ENCODE measurements at places on chromosomes 1 and 21.

- no peak for DNase-seq
These were observed 38.9 kb downstream of the CCDC18 start for GRCh38 chr1:93219443-93219842.

GRCh38 chr1:42420911-42421585 lies 34.8 kb downstream of the ZMYND12 start:
- no peak for DNase-seq

- no peak for DNase-seq
These were observed 31.8 kb downstream of the SDCCAG8 start for GRCh38 chr1:243287652-243288051.

- no peak for DNase-seq
These were observed 935 bp upstream of the COG2 start for GRCh38 chr1:230641346-230641745.

DNA sequence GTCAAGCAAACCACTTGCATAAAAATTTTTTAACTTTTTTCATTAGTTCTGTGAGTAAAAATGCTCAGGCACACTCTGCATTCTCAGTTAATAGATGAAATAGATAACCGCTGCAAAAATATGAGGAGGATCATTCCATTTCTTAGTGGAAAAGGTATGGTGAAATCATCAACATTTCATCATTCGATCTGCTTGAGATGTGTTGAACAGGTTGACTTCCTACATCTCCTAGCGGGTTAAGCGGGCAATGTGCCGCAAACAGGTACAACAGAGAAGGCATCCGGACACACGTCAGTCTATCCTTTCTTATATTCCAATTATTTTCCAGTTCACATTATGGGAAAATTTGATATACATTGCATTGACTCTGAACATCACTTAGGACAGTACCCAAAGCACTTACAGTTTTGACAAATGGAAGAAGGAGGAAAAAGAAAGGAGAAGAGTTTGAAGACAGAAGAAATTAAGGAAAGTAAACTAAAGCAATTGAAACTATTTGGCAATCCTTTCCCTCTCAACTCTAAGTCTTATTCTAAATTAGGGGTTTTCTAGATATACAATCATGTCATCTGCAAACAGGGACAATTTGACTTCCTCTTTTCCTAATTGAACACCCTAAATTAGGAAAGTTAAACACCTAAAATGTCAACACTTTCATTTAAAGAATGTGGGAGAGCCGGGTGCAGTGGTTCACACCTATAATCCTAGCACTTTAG lies 33.5 kb downstream of the NIBAN1 start:
- DNase-seq, result no peak

DNA sequence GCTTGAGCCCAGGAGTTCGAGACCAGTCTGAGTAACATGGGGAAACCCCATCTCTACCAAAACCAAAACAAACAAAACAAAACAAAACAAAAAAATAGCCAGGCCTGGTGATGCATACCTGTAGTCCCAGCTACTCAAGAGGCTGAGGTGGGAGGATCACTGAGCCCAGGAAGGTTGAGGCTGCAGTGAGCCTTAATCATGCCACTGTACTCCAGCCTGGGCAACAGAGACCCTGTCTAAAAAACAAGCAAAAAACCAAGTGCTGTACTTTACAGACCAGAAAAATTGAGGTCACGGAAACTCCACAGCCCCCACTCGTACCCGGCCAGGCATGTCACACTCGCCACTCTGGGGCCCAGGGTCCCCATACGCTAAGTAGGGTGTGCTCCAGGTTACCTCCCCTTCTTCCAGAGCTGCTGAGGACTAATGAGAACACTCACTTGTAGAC lies 22.9 kb downstream of the ATP2B4 start:
- DNase-seq, result peak; percentile 43

DNA sequence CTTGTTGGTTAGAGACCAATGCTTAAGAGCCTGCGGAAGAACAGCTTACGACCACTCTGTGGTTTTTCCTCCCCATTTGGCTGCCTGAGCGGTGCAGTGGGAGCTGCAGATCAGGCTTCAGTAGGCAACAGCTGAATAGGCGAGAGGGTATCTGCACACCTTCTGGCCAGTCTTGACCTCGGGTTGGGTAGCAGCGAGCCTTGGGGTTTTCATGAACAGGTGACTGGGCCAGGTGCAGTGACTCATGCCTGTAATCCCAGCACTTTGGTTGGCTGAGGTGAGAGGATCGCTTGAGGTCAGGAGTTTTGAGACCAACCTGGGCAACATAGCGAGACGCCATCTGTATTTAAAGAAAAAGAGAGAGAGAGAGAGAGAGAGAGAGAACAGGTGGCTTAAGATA lies 41.0 kb downstream of the NENF start:
- no peak for DNase-seq

DNA sequence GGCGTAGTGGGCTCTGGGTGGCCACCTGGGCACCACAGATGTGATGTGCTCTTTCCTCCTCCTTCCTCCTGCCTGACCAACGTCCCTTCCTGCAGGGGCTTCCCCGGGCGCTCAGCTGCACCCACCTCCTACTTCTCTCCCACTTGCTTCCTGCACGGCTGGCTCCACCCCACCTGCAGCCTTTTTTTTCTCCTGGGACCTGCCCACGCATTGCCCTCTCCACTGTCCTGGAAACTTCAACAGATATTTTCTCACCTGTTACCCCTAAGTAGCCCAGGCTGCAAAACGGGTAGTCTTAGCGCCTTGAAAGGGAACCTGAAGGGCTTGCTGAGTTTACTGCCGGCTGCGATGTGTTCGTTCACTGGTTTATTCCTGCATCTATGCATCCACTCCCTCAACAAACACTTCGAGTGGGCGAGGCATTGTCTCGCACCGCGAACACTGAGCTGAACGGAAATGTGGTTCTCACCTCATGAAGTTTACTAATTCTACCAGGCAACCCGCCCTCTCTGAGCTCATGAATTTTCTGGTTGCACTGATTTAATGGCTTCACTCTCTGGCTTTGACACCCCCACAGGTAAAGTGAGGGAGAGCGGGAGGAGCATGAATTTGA lies 23.6 kb downstream of the ZBTB18 start:
- peak; percentile 42 for DNase-seq
